Activated T-cell treated with anti-CD3 and anti-CD28 coated beads for 24 hours (primary cell): ENCODE measurements at places on chromosomes 6 and 20.

DNA sequence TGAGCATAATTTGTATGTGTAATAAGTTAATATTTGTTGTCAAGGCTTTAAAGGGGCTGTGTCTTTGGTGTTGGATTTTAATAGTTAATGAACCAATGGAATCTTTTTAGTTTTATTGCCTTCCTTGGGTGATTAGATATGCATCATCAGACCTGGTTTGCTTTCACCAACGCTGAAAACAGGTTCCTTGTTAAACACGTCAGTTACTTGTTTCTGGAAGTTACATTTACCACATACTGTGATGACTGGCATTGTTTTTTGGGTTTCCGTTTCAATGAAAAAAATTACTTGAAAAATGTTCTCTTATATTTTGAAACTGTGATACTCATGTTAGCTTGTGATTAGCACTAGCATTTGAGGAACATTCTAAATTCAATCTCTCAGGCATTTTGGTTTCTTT, 58.6 kb upstream of the RNF144B start:
- no peak for DNase-seq

DNA sequence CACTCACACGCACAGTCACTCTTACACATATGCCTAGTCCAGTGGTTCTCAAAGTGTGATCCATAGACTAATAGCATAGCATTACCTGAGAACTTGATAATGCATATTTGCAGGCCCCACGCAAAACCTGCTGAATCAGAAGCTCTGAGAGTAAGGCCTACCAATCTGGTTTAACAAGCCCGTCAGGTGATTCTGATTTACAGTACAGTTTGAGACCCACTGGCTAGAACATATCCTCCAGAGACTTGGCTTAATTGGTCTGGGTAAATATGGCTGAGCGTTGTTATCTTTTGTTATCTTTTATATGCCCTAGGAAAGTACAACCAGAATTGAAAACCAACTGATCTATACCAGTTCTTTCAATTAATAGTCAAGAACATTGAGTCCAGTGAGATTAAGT, 9.6 kb downstream of the TSPYL4 start:
- DNase-seq: no peak

GRCh38 chr6:157597461-157598312, 216.7 kb downstream of the ZDHHC14 start:
- DNase-seq: peak; percentile 15

GRCh38 chr6:33967265-33967767, 163.5 kb upstream of the MLN start:
- DNase-seq: no peak

GRCh38 chr6:82227770-82228169, 19.8 kb downstream of the IBTK start:
- DNase-seq: no peak

GRCh38 chr6:95240514-95240913, 336.8 kb upstream of the MANEA start:
- DNase-seq: no peak

- no peak for DNase-seq
Observed at GRCh38 chr20:56985066-56985685, 281.3 kb downstream of the BMP7 start.

DNA sequence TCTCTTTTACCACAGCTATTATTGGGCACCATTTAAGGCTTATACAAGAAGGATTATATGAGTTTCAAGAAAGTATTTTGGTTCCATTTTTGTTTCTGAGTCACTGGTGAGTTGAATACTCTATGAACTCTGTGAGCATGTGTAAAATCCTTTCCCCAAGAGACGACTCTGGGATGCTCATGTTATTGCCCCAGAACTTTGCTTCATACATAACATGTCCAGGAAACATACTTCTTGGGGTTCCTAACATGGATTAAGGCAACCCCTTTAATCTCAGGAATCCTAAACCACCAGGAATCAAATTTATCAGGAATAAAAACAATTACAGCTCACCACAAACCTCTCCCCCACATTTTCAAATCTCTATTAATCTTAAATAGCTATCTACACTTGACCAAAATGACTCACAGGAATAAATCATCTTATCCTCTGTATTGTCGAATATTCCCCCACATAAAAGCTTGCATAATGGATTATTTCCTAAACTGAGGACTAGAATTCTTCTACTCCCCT, 117.5 kb upstream of the COL21A1 start:
- no peak for DNase-seq
